ENCODE measurements at places on chromosomes 4 and X. TPM values are rescaled to one million over a fixed set of nuclear protein-coding genes. Genes with fewer than 3 reads are reported as not detected.

DNA sequence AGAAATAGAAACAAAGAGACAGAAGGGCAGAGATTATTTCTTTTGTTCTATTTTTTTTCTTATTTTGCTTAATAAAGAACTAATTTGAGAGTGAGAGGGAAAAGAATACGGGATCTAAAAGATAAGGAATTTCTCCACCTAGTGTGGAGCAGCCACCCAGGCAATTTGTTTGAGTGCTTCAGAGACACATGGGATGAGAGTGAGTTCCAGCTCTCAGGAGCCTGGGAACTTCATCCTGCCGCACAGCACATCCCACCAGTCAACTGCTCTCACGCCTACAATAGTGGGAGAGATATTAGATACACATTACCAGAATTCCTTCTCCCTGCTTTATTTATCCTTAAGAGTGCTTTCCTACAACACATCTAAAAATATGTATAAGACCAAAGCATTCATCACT is 946.4 kb downstream of the PDHA2 start:
- DNase-seq, result no peak

DNA sequence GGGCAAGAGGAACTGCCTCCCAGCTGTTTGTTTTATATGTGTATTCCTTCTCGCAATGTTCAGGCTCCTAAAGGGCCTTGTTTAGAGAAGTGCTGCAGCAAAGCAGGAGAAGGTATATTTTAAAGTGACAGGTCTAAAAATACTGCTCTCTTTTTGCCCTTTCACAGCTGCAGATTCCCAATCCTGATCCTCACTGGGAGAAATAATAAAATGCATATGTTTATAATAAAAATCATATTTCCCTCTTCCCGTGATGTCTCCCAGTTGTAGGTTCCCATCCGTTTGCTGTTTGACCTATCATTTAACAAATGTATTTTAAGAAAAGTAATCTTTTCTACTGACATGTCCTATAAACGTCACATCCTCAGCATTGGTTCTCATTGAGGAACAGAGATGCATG is 62.7 kb upstream of the GPC4 start:
- no peak for DNase-seq

GRCh38 chr4:3304831-3305609 is 12.2 kb downstream of the RGS12 start:
- DNase-seq, result no peak

GRCh38 chrX:56564921-56565840 is 1.8 kb downstream of the UBQLN2 start:
- no peak for DNase-seq

DNA sequence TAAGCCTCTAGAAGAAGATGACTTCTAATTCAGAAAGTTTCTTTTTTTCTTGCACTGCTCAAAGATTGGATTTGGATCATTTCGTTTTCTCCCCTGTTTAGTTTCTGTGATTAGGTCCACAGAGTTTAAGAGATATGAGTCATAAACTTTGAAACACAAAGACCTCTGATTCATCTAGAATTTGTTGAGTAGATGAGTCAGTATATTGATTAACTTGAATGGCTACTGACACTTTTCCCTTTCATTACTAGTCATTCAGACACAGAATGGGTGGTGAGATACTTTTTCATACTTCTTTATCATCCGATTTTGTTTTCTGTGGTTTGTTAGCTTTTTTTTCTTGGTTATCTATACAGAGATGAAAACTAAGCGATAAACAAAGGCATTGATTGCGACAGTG is 34.1 kb upstream of the AFF2 start:
- no peak for DNase-seq

GRCh38 chr4:88018466-88018865 is 11.0 kb downstream of the PKD2 start:
- no peak for DNase-seq

GRCh38 chr4:102579794-102580462 is 78.8 kb downstream of the NFKB1 start:
- DNase-seq, result no peak

TBCK gene
- 40.0 TPM for total RNA-seq

ENPEP gene
- 7.5 TPM for total RNA-seq

MAOA gene
- 250 TPM for total RNA-seq

All from omental fat pad (tissue), 4 donors.